ENCODE measurements at places on chromosomes 12 and 14. TPM values are rescaled to one million over a fixed set of nuclear protein-coding genes. Genes with fewer than 3 reads are reported as not detected.

- no peak overlapping the region for H3K4me3 ChIP-seq
- no peaks in the 10 kb centered on the region for H3K36me3 ChIP-seq
- no peak for DNase-seq
- H3K4me1 ChIP-seq = no peaks in the 10 kb centered on the region
- no peaks in the 10 kb centered on the region for H3K27me3 ChIP-seq
Observed at GRCh38 chr12:9064815-9065606, 50.7 kb downstream of the A2M start.

GRCh38 chr12:43816168-43816567 is 10.1 kb upstream of the TWF1 start:
- H3K36me3 ChIP-seq = no peaks in the 10 kb centered on the region
- H3K27ac ChIP-seq = no peak overlapping the region
- DNase-seq = no peak
- no peaks in the 10 kb centered on the region for H3K27me3 ChIP-seq

GRCh38 chr12:14883686-14884085 is 2.0 kb downstream of the MGP start:
- peak overlapping the region; percentile 70 for H3K27ac ChIP-seq
- DNase-seq = peak; percentile 69
- peaks cover 33% of the 10 kb centered on the region for H3K4me1 ChIP-seq
- no peaks in the 10 kb centered on the region for H3K36me3 ChIP-seq
- H3K27me3 ChIP-seq = no peaks in the 10 kb centered on the region

DNA sequence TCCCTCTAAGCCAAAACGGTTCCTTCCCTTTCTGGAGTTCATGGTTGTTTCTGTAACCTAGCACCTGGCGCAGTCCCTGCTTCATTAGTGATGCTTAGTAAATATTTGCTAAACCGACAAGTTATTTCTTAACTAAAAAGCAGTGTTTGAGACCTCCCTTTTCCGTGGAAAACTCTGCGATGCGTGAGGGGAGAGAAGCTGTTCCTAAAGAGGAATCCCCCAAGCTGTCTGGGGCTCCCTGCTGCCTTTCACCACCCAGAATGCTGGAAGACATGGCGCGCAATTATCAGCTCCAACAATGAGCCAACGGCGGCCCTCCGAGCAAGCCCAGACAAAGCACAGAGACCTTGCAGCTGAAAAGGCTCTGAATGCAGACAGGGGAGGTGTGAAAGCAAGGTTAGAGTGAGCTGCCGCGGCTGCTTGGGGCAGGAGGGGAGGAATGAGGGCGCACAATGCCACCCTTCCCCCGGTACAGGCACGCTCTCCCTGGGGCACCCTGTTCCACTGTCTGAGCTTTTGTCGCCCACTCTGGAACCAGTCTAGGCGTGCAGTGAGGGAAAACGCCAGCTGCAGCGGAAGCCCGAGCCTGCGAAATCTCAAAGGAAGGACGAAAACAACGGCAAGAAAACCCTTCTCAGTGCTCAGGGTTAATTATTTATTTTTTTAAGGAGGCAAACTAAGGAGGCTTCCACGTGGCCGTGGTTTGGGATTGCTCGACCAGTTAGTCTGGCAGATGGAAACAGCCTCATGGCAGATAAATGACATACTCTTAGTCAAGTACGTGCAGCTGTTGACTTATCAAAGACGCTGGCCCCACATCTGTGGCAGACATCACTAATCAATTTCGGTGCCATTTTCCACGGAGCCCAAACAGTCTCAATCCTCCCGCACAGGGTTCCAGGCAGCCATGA is 66.3 kb downstream of the RBM19 start:
- peak; percentile 89 for DNase-seq
- peak overlapping the region; percentile 53 for H3K4me3 ChIP-seq
- peaks cover 16% of the 10 kb centered on the region for H3K4me1 ChIP-seq
- no peaks in the 10 kb centered on the region for H3K27me3 ChIP-seq
- H3K36me3 ChIP-seq = no peaks in the 10 kb centered on the region

CYP46A1 gene
- total RNA-seq = 0.10 TPM

DNA sequence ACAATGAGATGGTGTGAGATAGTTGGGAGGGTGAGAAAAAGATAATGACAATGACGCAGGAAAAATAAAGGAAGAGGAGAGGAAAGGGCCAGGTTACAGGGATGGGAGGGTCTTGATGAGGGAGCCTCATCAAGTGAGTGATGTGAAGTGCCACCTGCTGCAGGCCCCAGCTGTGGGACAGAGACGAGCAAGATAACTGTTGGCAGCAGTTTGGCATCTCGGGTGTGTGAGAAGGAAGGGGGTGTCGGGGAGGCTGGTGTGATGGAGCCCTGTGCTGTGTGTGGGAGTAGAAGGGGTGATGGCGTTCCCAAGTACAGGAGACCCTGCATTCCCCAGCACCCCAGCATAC is 11.4 kb upstream of the TAC3 start:
- no peak for DNase-seq
- H3K27me3 ChIP-seq = peaks cover 94% of the 10 kb centered on the region

DNA sequence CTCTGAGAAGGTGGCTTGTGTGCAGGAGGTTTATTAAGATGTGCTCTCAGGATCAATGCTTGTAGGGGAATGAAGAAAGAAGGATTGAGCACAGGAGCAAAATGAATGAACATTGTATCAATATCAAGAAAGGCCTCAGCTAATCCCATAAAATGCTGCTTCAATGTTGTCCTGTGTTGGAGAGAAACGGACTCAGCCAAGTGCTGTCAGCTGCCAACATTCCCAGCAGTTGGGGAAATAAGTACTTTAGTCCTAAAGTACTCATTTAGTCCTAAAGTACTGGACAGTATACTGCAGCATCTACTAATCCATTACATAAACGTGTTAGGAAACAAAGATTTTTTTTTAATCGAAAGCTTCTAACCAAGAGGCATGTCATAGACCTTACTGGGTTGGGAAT is 255.9 kb downstream of the SEC23A start:
- H3K4me1 ChIP-seq = 0 out of 2 replicates have a peak, but pooled peaks cover 3% of the 10 kb centered on the region
- no peaks in the 10 kb centered on the region for H3K36me3 ChIP-seq
- DNase-seq = no peak

Measured in SJCRH30 (cell line).